Melanocyte of skin (primary cell): ENCODE measurements at places on chromosomes 11 and 22. TPM values are rescaled to one million over a fixed set of nuclear protein-coding genes. Genes with fewer than 3 reads are reported as not detected.

PATE4 gene
- not detected in 2 replicates for total RNA-seq

MUC5AC gene
- total RNA-seq, result not detected in 2 replicates

OR8B12 gene
- not detected in 2 replicates for total RNA-seq

RGL4 gene
- under 0.01 TPM in 1 of 2 replicates, not detected in the other for total RNA-seq

SLC22A8 gene
- total RNA-seq, result not detected in 2 replicates

MYO7A gene
- total RNA-seq, result under 0.01 TPM in 2 replicates

PDE2A gene
- total RNA-seq, result not detected in 2 replicates

CLTCL1 gene
- 3.0 and 4.9 TPM in 2 replicates for total RNA-seq

MRGPRX1 gene
- total RNA-seq, result not detected in 2 replicates

CBX7 gene
- total RNA-seq, result 3.8 and 5.8 TPM in 2 replicates

ZNF74 gene
- total RNA-seq, result 11.0 and 16.4 TPM in 2 replicates

GSTT2 gene
- total RNA-seq, result 0.73 TPM in 1 of 2 replicates, not detected in the other

BIK gene
- 0.77 and 2.3 TPM in 2 replicates for total RNA-seq

KRTAP5-5 gene
- not detected in 2 replicates for total RNA-seq

PGA5 gene
- not detected in 2 replicates for total RNA-seq

SLC35C1 gene
- 7.9 and 9.7 TPM in 2 replicates for total RNA-seq

OR10D3 gene
- not detected in 2 replicates for total RNA-seq

KDM4E gene
- total RNA-seq, result not detected in 2 replicates

NXPE4 gene
- total RNA-seq, result not detected in 2 replicates

BTBD18 gene
- total RNA-seq, result not detected in 2 replicates
